ENCODE measurements at places on chromosomes 13 and 19.

- no peak for DNase-seq
These were observed 18.5 kb downstream of the RNASEH2B start for GRCh38 chr13:50928102-50928501.

- DNase-seq: no peak
These were observed 20.2 kb downstream of the KLK5 start for GRCh38 chr19:50932690-50933083.

DNA sequence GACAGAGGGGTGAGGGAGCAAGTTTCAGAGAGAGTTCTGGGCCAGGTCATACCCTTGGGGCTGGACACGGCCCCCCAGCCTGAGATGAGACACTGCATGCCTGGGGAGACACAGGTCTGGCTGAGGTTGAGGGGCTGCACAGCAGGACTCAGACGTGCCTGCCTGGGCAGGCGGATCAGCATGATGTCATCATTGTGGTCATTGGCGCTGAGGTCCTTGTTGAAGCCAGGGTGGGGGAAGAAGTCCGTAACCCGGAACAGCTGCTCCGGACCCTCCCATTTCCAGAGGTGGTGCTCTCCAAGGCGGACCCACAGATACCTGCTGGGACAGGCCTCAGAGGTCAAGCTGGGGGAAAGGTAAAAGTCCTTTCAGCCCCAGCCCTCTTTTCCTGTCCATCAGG lies 5.0 kb upstream of the KLK8 start:
- DNase-seq: no peak

DNA sequence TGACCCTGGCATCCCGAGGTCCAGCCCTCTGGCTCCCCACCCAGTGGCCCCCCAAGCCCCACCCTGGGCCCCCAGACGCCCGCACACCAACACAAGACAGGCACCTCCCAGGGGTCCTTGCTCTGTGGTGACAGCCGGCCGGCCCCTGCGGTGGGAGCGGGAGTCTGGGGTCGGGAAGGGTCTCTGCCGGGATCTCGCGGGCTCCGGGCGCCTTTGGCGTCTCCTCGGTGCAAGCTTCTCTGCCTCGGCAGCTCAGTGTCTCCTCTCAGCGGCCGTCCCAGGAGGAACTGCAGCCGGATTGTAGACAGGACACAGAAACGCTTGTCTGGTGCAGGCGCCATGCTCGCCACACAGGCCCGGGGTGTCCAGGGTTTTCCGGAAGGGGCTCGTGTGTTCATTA lies 43.7 kb downstream of the TMEM255B start:
- no peak for DNase-seq

DNA sequence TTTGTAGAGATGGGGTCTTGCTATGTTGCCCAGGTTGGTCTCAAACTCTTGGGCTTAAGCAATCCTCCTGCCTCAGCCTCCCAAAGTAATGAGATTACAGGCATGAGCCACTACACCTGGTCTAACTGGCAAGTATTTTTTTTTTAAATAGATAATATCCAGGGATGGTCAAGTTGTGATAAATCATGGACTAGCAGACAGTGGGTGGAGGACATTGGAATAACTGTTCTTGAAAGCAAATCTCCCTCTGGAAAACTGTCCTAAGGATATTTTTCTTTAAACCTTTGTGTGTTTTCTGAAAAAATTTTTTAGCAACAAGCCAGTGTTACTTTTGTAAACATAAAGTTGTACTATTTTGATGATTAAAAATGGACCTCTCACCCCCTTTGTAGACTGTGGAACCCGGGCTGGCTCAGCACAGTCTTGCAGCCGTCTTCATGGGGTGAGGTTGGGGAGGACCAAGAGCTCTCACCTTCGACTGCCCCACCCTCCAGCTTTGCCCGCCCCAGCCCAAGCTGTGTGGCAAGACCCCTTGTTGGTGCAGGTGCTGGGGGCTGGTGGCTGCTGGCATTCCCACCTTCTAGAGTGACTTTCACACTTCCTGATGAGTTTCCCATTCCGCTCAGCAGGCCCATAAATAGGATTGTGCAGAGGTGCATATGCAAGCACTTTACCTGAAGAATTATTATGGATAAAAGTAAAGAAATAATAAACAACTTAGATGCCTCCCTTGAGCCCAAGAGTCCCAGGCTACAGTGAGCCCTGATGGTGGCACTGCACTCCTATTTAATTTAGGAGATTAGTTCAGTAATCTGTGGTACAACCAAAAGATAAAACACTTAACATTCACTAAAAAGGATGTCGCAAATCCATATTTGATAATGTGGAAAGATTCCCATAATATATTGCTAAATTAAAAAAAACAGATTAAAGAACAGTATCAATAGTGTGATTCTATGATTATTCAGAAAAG lies 107.3 kb downstream of the GADD45B start:
- DNase-seq: no peak

DNA sequence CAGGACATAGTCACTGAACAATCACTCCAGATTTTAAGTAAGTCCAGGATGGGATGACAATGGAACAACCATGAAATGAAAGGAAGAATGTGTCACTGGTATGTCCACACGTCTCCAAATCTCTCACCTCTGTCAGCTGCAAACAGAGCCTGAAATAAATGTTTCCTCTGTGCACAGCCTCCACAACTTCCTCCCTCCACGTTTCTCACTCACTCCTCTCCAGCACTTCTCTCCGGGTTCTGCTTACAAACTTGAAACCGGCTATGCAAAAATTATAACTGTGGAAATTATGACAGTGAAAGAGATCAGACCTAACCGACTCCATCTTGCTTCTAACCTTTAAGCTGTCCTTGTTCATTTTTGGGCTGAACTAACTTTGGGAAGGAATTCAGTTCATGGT lies 35.0 kb upstream of the ALOX5AP start:
- DNase-seq: no peak

GRCh38 chr19:51036519-51036918 lies 1.7 kb upstream of the KLK12 start:
- no peak for DNase-seq

Data from cortex of kidney (tissue), 1 donor.